ENCODE measurements at places on chromosomes 16 and 17.

DNA sequence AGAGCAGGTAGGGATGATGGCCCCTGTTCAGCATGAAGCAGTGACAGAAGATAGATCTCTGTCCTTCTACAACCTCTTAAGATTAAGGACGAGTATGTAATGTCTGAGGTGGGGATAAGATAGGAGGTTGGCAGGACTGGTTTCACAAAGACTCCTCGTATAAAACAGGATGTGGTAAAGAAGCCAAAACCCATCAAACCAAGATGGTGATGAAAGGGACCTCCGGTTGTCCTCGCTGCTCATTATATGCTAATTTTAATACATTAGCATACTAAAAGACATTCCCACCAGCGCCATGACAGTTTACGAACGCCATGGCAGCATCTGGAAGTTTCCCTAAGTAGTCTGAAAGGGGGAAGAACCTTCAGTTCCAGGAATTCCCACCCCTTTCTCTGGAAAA is 27.3 kb downstream of the MIS12 start:
- DNase-seq, result no peak

DNA sequence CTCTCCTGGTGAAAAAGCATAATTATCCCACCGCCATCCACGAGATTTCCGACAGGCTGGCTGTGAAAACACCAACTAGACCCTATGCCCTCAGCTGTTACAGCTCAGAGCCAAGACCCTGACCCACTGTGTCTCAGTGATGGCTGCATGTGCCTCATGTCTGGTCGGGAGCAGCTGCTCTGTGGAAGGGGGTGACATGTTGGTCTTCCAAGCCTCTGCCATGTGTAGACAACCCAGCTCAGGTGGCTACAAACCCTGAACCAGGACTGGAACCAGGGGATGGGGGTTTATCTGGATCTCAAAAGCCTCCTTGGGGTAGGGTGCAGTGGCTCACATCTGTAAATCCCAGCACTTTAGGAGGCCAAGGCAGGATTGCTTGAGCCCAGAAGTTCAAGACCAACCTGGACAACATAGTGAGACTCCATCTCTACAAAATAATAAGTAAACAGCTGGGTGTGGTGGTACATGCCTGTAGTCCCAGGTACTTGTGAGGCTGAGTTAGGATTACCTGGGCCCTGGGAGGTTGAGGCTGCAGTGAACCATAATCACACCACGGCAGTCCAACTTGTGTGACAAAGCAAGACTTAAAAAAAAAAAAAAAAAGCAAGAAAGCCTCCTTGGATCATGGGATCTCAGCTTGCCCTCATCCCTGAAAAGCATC is 220.3 kb downstream of the CPPED1 start:
- DNase-seq, result no peak

- DNase-seq, result no peak
These were observed 592 bp downstream of the ALDOA start for GRCh38 chr16:30065943-30066760.

DNA sequence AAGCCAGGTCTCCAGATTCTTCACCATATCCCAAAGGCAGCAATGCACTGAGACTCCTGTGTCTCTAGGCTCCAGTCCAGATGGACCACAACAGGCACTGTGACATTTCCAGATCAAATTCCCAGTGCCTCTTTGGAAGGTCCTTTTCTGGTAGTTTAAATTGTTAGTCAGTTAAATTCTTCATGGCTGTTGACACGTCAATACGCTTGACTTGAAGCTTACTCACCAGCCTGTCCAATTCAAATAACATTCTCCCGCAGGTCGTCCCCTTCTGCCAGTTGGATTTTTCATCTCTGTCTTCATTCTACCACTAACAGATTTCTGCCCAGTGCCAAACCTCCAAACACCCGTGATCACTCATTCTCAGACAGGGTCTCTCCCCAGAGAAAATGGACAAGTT is 86.7 kb downstream of the SHISA9 start:
- DNase-seq, result no peak

- no peak for DNase-seq
These were observed 245.9 kb upstream of the RPL38 start for GRCh38 chr17:73957564-73957963.

GRCh38 chr17:29176558-29177351 is 3.4 kb downstream of the MYO18A start:
- DNase-seq, result peak; percentile 79

DNA sequence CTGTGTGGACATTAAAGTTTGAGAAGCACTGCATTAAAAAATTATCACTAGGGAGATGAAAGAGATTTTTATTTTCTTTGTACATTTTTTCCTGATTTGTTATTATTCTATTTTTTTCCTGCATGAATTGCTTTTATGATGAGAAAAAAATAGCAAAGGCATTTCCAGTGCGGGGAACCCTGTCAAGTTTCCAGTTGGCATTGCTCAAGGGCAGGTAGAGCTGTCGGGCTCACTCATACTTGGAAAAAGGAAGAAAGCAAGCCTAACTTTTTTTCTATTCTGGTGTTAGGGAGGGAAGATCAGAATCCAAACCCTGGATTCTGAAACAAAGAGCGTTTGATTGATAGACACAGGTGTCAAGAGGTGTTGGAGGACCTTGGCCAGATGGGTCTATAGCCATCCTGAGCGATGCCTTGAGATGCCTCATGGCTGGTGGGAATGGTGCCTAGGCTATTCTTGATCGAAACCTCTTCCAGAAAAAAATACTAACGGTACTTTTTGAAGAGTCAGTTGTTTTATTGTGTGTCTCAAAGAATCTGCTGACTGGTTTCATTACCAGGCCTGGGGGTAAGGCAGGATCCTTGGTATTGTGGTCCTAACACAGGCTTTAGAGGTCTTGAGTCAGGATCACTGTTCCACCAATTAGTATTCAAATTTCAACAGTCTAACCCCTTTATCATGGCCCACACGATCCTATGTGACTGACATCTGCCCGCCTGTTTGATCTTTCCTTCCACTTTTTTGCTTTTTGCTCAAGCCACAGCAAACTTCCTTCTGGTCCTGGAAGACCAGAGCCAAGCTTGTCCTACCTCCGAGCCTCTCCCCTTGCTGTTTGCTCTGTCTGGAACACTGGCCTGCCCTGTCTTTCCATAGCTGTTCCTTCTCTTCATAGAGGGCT is 20.1 kb downstream of the SNX29 start:
- no peak for DNase-seq

- no peak for DNase-seq
These were observed 9.7 kb downstream of the RHBDL3 start for GRCh38 chr17:32275060-32276042.

DNA sequence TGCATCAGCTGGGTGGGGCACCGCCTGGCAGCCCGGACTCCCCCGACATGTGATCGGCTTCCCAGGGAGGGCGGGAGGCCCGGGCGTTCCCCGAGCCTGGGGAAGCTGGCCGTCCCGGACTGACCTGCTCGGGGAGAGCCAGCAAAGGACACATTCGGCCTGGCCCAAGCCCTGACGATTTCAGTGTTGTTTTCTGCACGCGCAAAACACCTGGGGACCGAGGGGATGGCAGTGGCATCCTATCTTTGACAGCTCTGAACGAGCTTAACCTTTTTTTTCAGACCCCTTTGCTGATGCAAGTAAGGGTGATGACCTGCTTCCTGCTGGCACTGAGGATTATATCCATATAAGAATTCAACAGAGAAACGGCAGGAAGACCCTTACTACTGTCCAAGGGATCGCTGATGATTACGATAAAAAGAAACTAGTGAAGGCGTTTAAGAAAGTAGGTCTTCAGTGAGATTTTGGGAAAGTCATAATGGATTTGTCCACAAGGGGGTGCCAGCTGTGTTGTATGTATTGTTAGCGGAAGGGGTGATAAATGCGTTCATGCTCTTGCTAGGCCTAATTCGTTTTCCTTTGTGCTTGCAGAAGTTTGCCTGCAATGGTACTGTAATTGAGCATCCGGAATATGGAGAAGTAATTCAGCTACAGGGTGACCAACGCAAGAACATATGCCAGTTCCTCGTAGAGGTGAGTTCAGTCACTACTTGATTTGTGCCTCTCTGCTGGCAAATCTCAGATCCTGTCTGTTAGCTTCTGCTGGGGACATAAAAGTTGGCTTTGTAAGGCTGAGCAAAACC is 1.0 kb downstream of the EIF1 start:
- no peak for DNase-seq

GRCh38 chr16:11329071-11329491 is 16.2 kb upstream of the RMI2 start:
- no peak for DNase-seq

- no peak for DNase-seq
These were observed 3.4 kb downstream of the HS3ST3B1 start for GRCh38 chr17:14304222-14304772.

GRCh38 chr17:32484041-32484461 is 2.7 kb upstream of the CDK5R1 start:
- DNase-seq, result no peak

GRCh38 chr17:4573669-4574068 is 10.7 kb upstream of the SMTNL2 start:
- DNase-seq, result no peak

DNA sequence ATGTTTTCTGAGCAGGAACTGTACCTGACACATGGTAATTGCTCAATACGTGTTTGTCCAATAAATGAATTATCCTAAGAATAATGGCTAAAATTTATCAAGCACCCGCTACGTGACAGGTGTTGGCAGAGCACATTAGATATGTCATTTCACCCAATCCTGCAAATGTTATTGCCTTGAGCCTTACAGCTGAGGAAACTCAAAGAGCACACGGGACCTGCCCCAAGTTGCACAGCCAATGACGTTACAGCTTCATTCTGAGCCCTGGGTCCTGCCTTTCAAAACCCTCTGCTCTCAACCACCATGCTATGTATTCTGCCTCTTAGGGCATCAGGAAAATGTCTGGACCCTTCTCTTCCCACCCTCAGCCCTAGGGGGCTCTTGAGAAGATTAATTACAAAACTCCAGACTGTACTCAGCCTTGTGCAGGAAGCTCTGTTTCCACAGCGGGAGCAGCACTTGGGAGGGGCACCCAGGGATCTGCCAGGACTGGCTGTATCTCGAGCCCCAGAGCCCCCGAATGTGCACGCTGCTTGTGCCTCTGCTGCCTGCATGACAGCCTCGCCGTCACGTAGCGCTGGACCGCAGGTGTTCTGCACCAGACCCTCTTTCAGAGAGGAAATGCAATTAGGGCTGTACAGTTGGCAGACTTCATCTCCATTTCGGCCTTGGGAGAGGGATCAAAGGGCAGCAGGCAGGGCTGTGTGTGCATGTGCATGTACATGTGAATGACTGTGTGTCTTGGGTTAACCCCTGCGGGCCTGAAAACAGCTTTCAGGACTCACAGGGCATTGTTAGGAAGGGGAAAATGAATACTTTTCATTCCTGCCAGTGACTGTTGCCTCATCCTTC is 71.6 kb downstream of the GPR139 start:
- no peak for DNase-seq

- no peak for DNase-seq
These were observed 7.5 kb upstream of the ADCY9 start for GRCh38 chr16:4123616-4124300.

Data from NCI-H2029 (cell line).